ENCODE measurements at places on chromosomes 3 and 15. TPM values are rescaled to one million over a fixed set of nuclear protein-coding genes. Genes with fewer than 3 reads are reported as not detected.

TTC23 gene
- polyA plus RNA-seq = 24.9 TPM

- DNase-seq = no peak
These were observed 7.3 kb downstream of the VGLL4 start for GRCh38 chr3:11636394-11636770.

DNA sequence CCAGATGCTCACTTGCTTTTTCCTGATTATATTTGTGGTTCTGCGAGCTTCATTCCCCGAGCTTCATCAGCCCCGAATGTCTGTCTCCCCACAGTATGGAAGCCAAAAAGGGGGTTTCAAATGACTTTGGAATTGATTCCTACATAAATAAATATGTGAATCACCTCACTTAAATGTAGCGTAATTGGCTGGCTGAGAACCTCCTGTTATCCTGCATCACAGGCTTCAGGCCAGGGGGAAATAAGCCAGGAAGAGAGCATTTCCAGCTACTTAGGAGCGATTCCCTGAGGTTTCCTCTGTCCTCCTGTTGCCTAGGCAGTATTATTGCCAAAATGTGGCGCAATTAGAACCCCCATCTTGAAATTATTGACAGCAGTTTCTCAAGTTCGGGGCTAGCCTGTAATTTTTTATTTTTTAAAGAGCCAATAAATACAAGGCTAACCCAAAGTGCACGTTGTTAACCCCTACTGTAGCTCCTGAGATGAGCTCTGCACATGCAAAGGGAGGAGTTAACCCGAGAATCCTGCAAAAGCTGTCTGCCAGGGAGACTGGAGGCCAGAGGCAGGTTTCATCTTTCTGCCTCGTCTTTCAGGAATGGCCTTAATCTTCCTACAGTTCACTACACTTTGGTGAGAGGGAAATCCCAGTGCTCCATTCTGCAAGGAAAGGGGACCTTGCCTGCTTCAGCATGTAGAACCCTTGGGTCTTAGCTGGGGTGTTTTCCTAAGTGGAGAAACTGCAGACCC lies 148.2 kb downstream of the ADAMTS9 start:
- DNase-seq = no peak

DNA sequence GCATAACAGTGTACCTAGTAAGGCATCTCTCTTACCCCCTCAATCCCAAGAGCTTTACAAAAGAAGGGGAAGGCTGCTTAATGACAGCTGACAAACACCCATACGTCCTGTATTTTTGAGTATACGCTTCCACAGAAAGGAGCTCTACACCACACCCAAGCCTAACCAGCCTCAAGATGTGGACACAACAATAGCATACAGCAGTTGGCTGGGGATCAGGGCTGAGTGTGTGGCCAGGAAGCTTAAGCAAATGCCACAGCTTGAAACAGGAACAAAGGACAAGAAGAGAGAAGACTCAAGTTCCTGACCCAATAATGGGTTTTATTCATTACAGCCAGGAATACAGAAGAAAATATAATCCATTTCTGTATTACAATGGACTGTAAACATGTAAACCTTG lies 6.9 kb downstream of the HEXA start:
- no peak for DNase-seq

DYNLT2B gene
- polyA plus RNA-seq = 34.6 TPM

GRCh38 chr3:46909535-46910161 lies 32.1 kb downstream of the PTH1R start:
- peak; percentile 75 for DNase-seq

- DNase-seq = no peak
These were observed 41.8 kb downstream of the NCEH1 start for GRCh38 chr3:172669021-172669420.

GRCh38 chr3:27290760-27291159 lies 78.4 kb downstream of the NEK10 start:
- DNase-seq = no peak

DNA sequence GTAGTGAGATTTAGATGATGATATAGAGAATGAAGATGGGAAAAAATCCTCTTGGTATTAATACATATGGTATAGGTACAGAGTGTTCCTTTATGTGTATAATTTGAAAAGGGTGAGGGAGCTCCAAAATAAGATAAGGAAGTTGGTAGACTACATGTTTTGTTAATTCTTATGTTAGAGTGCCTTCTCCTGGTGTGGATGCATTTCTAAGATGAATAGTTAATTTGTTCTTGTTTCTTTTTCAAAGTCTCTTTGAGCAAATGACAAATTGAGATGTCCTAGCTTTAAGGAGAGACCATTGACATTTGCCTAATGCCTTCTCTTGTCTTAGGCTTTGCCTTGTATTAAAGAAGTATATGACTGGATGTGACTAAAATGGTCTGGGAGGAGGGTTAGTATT lies 34.1 kb downstream of the AKAP13 start:
- DNase-seq = no peak

ISLR gene
- polyA plus RNA-seq = 64.0 TPM

- no peak for DNase-seq
These were observed 67.4 kb downstream of the XXYLT1 start for GRCh38 chr3:195203606-195204005.

SLC6A11 gene
- polyA plus RNA-seq = 0.81 TPM

SCG3 gene
- 0.10 TPM for polyA plus RNA-seq

GRCh38 chr3:170327040-170327808 lies 30.3 kb upstream of the SKIL start:
- no peak for DNase-seq

TPRG1 gene
- polyA plus RNA-seq = 1.5 TPM

SPTSSB gene
- polyA plus RNA-seq = 2.4 TPM

DNA sequence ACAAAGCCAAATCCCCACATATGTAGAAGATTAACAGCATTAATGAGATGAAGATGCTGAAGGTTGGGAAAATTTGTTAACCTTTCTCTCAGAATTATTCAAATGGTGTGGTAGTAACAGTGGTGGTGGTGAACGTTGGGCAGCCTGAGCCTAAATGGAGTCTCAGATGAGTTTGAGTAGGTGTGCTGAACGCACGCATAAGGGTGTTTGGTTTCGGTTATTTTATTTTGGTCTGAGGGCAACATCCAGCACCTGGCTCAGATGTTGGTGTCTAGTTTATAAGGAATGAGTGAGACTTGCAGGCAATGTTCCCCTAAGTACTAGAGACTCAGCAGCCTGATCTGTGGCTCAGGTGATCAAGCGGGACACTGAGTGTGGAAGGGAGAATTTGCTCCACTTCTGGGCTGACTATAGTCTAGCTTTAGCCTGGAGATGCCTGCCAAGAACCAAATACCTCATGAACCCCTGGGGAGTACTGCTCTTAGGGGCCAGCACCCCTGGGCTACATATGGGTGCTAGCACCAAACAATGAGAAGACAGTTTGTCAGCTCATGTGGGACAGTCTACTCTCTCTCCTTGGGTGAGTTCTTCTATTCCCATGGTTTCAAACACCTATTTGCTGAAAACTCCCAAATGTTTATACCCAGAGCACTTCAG lies 39.5 kb upstream of the ATP2C1 start:
- DNase-seq = no peak

DUOXA2 gene
- 0.08 TPM for polyA plus RNA-seq

DNA sequence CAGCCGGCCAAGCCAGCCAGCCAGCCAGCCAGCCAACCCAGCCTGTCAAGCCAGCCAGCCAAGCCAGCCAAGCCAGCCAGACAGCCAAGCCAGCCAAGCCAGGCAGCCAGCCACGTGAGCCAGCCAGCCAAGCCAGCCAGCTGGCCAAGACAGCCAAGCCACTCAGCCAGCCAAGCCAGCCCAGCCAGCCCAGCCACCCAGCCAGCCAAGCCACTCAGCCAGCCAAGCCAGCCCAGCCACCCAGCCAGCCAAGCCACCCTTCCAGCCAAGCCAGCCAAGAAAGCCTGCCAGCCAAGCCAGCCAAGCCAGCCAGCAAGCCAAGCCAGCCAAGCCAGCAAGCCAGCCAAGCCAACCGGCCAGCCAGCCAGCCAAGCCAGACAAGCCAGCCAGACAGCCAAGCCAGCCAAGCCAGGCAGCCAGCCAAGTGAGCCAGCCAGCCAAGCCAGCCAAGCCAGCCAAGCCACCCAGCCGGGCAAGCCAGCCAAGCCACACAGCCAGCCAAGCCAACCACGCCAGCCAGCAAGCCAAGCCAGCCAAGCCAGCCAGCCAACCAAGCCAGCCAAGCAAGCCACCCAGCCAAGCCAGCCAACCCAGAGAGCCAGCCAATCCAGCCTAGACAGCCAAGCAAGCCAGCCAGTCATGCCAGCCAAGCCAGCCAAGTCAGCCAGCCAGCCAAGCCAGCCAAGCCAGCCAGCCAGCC lies 199.5 kb downstream of the GOLGA6L6 start:
- DNase-seq = no peak

DNA sequence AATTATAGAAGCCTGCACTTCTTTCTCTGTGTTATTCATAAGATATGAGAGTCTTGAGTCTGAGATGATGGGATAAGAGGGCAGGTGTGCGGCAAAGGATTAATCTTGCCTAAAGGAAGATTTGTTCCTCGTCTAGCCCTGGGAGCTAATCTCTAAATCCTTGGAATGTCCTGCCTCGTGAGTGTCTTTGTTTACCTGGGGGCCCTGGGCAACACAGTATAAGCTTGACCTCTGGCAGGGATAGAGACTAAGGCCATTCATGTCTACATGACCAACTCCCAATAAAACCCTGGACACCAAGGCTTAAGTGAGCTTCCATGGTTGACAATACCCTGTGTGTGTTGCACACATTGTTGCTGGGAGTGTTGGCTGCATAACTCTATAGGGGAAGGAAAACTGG lies 3.2 kb upstream of the AGBL1 start:
- DNase-seq = no peak

TMEM45A gene
- polyA plus RNA-seq = 21.3 TPM

- no peak for DNase-seq
These were observed 55.5 kb upstream of the FURIN start for GRCh38 chr15:90812958-90813265.

DNA sequence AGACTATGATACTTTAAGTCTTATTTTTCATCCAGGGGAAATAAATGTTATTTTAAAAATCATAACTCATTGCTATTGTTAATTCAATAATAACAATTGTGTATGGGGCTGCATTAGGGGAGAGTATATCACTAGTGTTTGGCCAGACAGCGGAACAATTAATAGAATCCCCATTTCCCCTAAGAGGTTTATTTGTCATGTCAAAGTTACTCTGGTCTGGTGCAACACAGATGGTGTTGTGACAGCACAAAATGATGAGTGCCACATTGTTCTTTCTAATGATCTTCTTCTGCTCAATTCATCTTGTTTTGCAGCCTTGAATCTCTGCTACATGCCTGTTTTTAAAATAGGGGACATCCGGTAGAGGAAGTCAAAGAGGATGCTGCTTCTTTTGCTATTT lies 351.6 kb downstream of the NSUN3 start:
- no peak for DNase-seq

SLC22A13 gene
- 5.0 TPM for polyA plus RNA-seq

- no peak for DNase-seq
These were observed 102.9 kb upstream of the CGNL1 start for GRCh38 chr15:57273402-57273801.

DNA sequence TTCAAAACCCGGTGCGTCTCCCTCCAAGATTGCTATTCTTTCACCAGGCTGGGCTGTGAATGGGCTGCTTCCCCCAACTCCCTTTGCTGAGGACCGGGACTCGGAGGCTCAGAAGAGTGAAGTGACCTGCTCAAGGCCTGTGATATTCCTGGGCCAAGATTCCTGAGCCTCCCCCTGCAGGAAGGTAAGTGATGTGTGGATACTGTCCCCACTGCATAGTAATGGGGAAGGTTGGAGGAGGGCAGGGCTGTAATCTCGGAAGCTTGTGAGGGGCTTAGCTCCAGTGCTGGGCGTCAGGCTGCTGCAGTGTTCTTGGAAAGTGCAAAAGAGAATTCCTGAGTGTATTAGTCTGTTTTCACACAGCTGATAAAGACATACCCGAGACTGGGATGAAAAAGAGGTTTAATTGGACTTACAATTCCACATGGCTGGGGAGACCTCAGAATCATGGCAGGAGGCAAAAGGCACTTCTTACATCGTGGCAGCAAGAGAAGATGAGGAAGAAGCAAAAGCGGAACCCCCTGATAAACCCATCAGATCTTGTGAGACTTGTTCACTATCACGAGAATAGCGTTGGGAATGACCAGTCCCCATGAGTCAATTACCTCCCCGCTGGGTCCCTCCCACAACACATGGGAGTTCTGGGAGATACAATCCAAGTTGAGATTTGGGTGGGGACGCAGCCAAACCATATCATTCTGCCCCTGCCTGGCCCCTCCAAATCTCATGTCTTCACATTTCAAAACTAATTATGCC lies 67.6 kb downstream of the EFCAB12 start:
- no peak for DNase-seq

DNA sequence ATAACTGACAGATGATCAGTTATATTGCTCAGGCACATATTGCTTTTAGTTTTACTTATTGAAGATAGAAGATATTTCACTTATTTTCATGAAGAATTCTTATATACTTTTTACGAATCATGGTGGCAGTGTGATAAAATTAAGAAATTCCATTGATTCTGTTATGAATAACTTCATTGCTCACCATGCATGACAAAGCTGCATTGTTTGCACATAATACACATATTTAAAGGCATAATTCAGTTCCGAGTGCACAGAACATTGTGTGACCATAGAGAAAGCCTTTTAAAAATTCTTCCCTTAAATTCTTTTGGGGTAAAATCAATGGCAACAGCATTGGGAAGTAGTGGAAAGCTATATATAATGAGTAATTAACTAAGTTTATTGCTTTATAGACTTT lies 82.5 kb upstream of the NAALADL2 start:
- DNase-seq = no peak

DNA sequence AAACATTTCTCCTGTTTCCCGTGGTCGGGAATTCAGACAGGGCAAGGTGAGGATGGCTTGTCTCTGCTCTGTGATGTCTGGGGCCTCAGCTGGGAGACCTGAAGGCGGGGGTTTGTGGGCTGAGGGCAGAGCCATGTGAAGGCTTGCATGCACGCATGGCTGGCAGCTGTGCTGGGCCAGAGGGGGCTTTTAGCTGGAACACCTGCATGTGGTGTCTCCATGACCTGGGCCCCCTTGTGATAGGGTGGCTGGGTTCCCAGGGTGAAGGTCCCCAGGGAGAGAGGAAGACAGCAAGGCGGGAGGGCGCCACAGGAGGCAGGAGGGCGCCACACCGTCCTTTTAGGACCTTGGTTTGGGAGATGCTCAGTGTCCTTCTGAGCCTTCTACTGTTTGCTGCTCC lies 101.6 kb upstream of the PRR23E start:
- no peak for DNase-seq

GRCh38 chr15:41512940-41513505 lies 604 bp downstream of the LTK start:
- no peak for DNase-seq

LIPC gene
- 15.9 TPM for polyA plus RNA-seq

MYO5C gene
- polyA plus RNA-seq = 30.6 TPM

- DNase-seq = peak; percentile 37
These were observed 330.8 kb downstream of the TIGIT start for GRCh38 chr3:114624571-114625181.

DNA sequence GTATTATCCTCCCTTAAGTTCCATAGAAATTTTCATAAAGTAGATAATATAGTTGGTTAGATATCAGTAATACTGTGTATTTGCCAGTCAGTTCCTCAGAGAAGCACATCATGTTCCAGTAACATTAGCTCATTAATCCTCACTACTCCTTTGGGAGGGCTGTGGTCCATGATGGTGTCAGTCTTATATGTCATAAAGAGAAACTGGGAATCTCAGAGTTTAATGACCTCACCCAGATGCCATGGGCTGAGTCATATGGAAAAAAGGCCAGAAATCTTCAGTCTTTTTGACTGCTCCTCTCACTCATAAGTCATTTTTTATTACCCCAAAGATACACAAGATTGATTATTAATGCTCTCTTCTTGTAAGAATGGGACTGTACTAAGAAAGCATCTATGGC lies 188.6 kb downstream of the CHL1 start:
- DNase-seq = no peak
